HT-29 (cell line): ENCODE measurements at places on chromosomes 1 and 21. TPM values are rescaled to one million over a fixed set of nuclear protein-coding genes. Genes with fewer than 3 reads are reported as not detected.

Gene PSMG1
- 48.8 and 50.9 TPM in 2 replicates for total RNA-seq

Gene MIGA1
- total RNA-seq, result 2.0 and 2.1 TPM in 2 replicates

DNA sequence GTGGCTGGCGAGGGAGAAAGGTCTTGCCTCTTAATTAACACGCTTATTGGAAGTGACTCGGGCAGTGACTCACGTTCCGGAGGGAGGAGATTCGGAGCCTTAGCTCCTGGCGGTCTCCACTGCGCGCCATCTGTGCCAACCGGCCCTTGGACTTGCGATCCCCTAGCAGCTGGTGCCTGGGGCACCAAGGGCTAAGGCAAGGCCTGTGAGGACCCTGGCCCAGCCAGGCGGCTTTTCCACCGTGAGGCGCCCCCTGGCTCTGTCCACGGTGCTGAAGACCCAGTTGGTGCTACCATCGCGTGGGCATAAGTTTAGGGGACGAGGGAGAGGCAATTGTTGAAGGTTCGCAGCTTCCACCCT lies 1.3 kb upstream of the SYT6 start:
- no peak for DNase-seq

Gene FCRLA
- not detected in 2 replicates for total RNA-seq

Gene STUM
- not detected in 2 replicates for total RNA-seq

DNA sequence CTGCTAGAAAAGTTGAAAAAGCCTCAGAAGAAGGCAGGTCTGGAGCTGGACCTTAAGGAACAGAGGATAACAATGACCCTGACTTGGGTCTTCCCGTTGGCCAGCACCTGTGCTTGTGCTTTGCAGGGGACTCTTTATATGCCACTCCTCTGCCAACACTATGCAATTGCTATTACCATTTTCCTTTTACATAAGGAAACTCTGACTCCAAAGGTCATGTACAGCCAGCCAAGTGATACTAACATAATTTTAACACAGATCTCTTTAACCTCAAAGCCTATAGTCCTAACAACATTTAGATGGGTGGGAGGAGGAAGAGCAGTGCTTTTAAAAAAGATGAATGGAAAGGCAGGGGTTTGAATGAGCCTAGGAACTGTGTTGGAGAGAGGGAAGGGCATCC lies 106.6 kb upstream of the RAB4A start:
- DNase-seq, result peak; percentile 36

DNA sequence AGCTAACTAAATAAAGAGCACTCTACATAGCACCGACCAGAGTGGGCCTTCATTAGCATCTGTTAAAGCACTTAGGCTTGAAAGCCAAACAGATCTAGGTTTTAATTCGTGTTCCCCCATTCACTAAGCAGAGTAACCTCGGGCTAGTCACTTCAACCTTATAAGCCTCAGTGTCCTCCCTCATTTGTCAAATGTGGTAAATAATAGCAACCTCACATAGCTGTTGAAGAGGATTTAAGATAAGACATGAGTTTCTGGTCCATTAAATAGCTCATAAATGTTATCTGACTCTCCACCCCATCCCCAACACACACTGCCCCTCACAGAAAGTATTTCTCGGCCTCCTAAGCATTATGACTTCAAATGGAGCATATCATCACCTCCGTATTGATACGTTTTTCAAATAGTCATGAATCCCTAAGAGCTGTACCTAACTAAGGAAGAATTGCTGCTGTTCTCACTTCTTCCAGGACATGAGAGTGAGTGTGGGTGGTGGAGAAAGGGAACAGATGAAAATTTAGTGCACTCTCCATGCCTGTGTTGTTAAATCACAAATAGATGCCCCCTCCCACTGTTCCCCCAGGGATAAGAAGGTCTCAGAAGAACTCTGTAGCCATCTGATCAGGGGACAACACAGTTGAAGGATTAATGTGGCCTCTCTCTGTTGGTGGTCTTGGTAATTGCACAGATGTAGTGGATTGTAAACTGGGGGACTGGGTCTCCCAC lies 47.6 kb downstream of the PLPP3 start:
- no peak for DNase-seq

- DNase-seq, result no peak
Observed at GRCh38 chr1:73104749-73105148, 822.4 kb upstream of the NEGR1 start.

- no peak for DNase-seq
Observed at GRCh38 chr1:164622068-164622845, 63.3 kb downstream of the PBX1 start.

GRCh38 chr21:32135401-32136363 lies 143.2 kb downstream of the MIS18A start:
- no peak for DNase-seq

DNA sequence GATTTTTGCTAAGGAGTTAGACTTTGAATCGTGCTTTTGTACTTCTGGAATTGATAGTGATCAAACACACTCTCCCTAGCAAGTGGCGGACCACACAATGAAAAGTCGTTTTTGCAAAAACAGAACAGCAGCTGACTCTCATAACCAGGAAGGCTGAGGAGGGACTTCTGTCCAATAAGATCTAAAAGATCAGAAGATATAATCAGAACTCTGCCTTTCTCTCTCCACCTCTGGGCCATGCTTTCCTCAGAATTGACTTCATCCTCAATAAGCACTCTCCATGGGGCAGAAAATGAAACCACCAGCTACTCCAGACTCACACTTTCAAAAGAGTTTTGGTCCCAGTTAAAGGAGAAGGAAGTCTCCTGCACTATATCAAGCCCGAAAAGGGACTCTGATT lies 55.3 kb upstream of the SAMD13 start:
- no peak for DNase-seq

Gene WNT3A
- not detected in 2 replicates for total RNA-seq

Gene TTC22
- total RNA-seq, result 26.7 and 27.6 TPM in 2 replicates
